Upper lobe of right lung (tissue), 1 donor: ENCODE measurements at places on chromosomes 5 and 9. TPM values are rescaled to one million over a fixed set of nuclear protein-coding genes. Genes with fewer than 3 reads are reported as not detected.

CATSPER3 gene
- 0.87 TPM for total RNA-seq

ANXA2R gene
- 4.8 TPM for total RNA-seq

PCDHA3 gene
- total RNA-seq = 1.3 TPM

NMRK1 gene
- 40.4 TPM for total RNA-seq

DBH gene
- not detected for total RNA-seq

LECT2 gene
- total RNA-seq = not detected

COL5A1 gene
- 37.8 TPM for total RNA-seq

SHC3 gene
- 12.9 TPM for total RNA-seq

UCK1 gene
- 27.9 TPM for total RNA-seq

WDR38 gene
- total RNA-seq = not detected

PLK2 gene
- total RNA-seq = 41.1 TPM

PHF24 gene
- total RNA-seq = 0.23 TPM
